ENCODE measurements at places on chromosomes 5 and 9.

GRCh38 chr9:18438300-18438925 is 35.5 kb upstream of the ADAMTSL1 start:
- no peak for DNase-seq

- no peak for DNase-seq
Measured at GRCh38 chr5:110109667-110110066, 419.9 kb downstream of the MAN2A1 start.

GRCh38 chr9:69195668-69196067 is 21.6 kb downstream of the TJP2 start:
- DNase-seq, result no peak

- no peak for DNase-seq
Measured at GRCh38 chr5:140182075-140182711, 7.2 kb downstream of the CYSTM1 start.

- no peak for DNase-seq
Measured at GRCh38 chr5:172688349-172689217, 47.5 kb downstream of the NEURL1B start.

- DNase-seq, result no peak
Measured at GRCh38 chr5:8958602-8959001, 587.3 kb downstream of the SEMA5A start.

GRCh38 chr5:68227532-68228160 is 12.1 kb downstream of the PIK3R1 start:
- DNase-seq, result no peak

DNA sequence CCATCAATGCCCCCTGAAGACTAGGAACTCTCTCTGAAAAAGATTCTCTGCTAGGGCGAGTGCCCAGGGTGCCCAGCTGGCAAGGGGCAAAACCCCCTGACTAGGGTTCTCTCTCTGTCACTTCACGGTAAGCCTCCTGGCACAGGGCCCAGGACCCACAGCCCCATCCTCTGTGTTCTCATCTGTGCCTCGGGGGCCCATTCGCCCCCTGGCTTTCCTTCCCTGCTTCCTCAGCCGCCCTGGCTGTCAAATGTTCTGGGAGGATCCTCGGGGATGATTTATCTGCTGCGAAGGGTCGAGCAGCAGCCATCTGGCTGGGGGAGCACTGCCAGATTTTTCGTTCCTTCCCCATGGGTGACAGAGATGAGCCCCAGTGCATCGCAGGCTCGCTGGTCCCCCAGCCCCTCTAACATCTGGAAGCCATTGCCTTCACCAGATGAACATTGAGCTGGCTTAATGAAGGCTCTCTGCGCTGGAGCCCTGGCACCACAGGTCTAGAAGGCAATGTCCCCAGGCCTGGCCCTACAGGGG is 24.2 kb downstream of the HMCN2 start:
- no peak for DNase-seq

DNA sequence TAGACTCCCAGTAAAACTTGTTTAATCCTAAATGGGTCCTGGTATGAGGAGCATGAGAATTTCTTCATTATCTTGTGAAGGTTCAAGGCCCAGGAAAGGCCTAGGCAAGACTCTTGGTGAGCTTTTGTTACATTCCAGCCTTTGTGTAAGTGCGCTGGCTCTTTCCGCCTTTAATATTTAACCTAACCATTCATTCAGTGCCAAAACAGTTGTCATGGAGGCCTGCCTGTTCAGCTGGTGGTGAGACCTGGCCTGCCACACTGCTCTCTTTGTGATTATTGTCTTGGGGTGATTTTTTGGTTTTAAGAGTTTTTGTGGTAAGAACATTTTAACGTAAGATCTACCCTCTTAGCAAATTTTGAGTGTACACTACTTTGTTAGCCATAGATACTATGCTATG is 127.5 kb upstream of the WWC1 start:
- no peak for DNase-seq

- DNase-seq, result no peak
Measured at GRCh38 chr5:157923765-157924164, 64.8 kb upstream of the CLINT1 start.

DNA sequence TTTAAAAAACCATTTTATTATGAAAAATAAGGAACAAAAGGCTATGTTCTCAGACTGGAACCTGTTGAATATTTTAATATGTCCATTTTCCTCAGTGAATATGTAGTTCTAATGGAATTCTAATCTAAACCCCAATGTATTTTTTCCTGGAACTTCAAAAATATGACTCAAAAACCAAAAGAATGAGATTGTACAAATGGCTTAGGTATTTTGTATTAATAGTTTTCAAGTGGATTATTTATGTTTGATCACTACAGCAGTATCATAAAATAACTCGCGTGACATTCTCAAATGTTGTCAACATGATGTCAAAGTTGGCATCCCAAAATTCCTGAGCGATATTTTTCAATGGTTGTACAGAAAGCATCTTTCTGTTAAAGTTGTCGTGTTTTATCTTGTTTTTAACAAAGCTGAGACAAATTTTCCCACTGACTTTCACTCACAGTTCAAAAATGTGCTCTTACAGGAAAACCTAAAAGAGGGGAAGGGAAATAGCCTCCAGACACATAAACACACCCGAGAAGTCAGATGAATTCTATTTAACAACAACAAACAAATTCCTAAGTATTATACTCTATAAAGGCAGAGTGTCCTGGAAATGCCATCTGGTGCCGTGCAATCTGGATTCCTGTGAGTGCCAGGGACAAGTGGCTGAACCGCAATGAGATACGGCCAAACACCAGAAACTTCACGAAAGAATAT is 68.1 kb upstream of the TAS2R1 start:
- DNase-seq, result peak; percentile 46

GRCh38 chr9:131255676-131256197 is 20.6 kb downstream of the FAM78A start:
- DNase-seq, result no peak

- DNase-seq, result no peak
Measured at GRCh38 chr5:169694091-169694625, 57.1 kb downstream of the DOCK2 start.

DNA sequence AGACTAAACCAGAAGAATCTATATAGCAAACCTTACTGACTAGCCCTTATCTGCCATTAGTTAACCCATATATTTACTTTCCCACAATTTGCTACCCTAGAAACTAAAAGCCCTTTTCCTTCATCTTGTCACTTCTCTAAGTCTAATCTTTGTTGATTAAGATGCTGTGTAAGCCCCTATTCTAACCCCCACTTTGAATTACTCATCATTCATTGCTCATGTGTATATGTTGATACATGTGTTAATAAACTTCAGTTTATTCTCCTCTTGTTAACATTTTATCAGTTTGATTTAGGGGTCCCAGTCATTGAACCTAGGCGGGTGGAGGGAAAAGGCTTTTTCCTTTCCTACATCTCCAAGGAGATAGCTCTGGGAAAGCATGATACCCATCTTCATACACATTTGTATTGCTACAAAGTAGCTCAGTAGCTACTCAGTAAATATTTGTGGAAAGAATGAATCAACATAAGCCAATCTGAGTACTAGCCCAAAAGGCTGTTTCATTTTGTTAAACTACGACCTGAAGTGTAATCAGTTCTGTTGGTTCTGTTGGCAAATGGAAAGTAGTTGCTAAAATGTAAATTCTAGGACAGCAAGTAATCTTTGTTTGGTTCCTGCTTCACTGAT is 35.1 kb upstream of the NDFIP1 start:
- no peak for DNase-seq

GRCh38 chr5:1141834-1142233 is 30.0 kb upstream of the SLC12A7 start:
- no peak for DNase-seq

DNA sequence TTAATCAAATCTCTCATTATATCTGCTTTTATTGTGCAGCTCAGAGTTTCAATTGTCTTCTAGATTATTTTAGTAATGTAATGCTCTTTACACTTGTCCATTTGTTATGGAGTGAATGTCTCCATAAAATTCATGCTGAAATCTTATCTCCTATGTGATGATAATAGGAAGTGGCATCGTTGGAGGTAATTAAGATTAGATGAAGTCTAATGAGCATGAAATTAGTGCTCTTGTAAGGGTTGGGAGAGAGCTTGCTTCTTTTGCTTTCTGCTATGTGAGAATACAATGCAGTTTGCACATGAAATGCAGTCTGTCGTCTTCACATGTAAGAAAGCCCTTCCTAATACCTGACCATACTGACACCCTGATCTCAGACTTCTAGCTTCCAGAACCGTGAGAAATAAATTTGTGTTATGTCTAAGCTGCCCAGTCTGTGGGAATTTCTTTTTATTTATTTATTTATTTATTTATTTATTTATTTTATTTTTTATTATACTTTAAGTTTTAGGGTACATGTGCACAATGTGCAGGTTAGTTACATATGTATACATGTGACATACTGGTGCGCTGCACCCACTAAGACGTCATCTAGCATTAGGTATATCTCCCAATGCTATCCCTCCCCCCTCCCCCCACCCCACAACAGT is 1399.2 kb upstream of the CDH6 start:
- DNase-seq, result no peak

GRCh38 chr9:109317979-109318741 is 2.7 kb downstream of the EPB41L4B start:
- DNase-seq, result no peak

DNA sequence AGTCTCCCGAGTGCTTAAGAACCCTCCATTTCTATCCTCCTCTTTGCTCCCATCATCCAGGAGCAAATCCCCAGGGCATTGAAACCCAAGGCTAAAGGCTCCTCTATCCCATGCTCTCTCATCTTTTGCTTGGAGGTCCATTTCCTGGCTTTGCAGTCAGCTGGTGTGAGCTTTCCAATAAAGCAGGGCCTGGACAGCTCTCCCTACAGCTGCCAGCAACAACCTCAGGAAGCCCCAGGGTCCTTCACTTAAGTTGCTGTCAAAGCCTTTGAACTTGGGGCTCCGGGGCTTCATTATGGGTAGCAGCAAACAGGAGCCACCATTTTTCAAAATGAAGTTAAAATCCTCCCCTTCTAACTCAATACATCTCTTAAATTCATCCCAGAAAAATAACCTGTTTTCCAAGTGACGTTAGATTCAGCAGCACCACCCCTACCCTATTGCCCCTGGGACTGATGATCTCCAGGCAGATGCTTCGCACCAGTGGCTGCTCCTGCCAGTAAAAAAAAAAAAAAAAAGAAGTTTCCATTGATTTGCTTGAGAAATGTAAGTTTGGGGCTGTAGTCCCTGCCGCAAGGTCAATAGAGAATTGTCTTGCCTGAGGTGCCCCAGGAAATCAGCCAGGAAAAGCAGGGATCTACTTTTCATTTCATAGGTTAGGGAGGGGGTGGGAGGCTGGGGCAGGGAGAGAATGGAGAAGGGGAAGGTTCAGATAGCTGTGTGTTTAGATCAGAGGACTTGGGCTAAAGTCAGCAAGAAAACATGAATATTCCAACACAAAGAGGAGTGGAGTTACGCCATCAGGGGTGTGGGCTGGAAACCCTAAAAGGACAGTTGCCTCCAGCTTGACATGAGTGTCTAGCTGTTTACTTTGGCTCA is 83.8 kb upstream of the IL6ST start:
- DNase-seq, result no peak

GRCh38 chr9:131024978-131025868 is 16.2 kb downstream of the LAMC3 start:
- no peak for DNase-seq

DNA sequence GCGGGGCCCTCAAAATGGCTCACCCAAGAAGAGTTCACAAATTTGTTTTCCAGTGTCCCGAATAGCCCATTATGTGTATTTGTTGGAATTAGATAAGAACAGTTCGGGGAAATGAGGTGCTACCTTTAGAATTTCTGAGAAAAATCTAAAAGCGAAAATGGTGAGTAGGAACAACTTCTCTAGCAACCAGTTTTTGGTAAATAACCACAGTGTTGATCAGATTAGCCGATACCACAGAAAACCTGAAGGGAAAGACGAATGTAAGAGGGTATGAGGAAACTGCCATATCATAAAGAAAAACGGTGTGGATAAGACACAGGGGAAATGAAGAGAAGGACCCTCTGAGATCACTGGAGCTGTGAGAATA is 31.0 kb downstream of the ADAM19 start:
- DNase-seq, result no peak

GRCh38 chr5:159990506-159990905 is 18.4 kb upstream of the TTC1 start:
- no peak for DNase-seq

- DNase-seq, result no peak
Measured at GRCh38 chr5:2015124-2015848, 132.6 kb upstream of the IRX4 start.

DNA sequence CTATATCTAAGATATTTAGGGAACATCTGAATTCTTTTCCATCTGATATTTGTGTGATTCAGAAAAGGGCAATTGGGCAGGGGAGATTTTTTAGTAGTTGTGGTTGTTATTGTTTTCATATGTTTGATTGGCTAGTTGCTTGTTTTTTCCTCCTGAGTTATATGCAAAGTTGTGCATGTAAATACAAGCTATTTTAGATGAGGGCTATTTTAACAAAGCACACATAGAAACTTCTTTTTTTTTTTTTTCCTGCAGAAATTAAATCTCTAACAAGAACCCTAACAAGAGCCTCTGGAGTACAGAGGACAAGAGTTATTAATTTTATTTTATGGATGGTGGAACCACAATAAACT is 559.1 kb downstream of the CETN3 start:
- DNase-seq, result no peak

DNA sequence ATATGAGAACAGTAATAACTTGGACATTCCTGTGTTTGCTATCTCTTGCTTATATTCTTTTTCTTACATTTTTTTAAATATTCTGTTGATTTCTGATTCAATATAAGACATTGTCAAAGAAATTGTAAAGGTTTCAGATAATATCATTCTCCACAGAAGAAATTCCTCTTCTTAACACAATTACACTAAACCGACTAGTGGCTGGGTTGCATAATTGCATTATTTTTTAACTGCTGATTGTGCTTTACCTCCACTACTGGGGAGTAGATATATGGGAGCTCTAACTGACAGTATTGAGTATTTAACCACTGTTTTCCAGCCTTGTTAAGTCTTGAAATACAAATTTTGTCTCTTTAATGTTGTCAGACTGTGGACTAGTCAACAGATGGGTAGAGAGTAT is 723.8 kb upstream of the EDIL3 start:
- no peak for DNase-seq

GRCh38 chr5:2883771-2884170 is 132.3 kb upstream of the IRX2 start:
- no peak for DNase-seq

DNA sequence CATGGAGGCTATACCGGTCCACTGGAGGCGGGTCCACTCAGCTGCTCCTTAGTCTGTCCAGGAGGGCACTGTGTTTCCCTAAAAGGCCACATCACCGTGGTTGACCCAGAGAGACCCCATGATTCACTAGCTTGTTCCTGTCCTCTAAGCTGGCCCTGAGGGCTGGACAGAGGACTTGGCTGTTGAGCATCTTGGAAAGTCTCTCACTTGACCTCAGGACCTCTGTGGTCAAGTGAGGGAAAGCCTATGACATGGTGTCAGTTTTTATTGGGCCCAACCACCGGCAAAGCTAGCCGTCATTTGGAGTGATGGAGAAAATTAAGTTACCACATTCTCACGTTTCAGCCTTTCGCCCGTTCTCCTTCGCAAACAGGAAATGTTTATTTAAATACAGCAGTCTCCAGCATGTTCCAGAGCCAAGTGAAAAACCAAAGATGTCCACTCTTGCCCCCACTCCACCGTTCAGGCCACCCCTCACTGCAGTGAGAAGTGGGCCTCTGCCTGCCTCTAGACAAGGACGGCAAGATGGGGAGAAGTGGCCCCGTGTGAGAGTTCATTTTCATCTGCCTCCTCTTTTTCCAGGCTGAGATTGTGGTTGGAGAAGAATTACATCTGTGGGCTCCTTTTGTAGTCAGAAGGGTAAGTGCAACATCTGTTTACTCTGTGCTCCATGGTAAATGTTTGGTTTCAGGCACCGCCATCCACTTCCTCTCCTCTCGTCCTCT is 4.4 kb downstream of the SLIT3 start:
- DNase-seq, result peak; percentile 75

- no peak for DNase-seq
Measured at GRCh38 chr5:9545136-9545991, 511 bp downstream of the SEMA5A start.

- peak; percentile 28 for DNase-seq
Measured at GRCh38 chr9:94144394-94144793, 60.1 kb downstream of the PTPDC1 start.
